Liver (tissue), 10 donors: ENCODE measurements at places on chromosomes 4 and X. TPM values are rescaled to one million over a fixed set of nuclear protein-coding genes. Genes with fewer than 3 reads are reported as not detected.

CBLL2 gene
- total RNA-seq: not detected

ITGB1BP2 gene
- 3.3 TPM for total RNA-seq

CXorf51B gene
- total RNA-seq: not detected

KIAA1210 gene
- not detected for total RNA-seq

ZNF674 gene
- 2.2 TPM for total RNA-seq

TMEM156 gene
- 0.70 TPM for total RNA-seq

BEX5 gene
- 0.09 TPM for total RNA-seq

STK32B gene
- total RNA-seq: 0.28 TPM

LRIT3 gene
- 0.08 TPM for total RNA-seq

S100G gene
- not detected for total RNA-seq

NALF2 gene
- total RNA-seq: 0.08 TPM

OTC gene
- total RNA-seq: 67.9 TPM

PDLIM3 gene
- total RNA-seq: 0.98 TPM

AADAT gene
- 3.8 TPM for total RNA-seq

HNRNPDL gene
- total RNA-seq: 57.9 TPM

UGT2B11 gene
- 0.05 TPM for total RNA-seq

PCSK1N gene
- total RNA-seq: 5.4 TPM

XAGE2 gene
- not detected for total RNA-seq

MUC7 gene
- not detected for total RNA-seq

AREG gene
- not detected for total RNA-seq

C4orf36 gene
- not detected for total RNA-seq

TRPC5OS gene
- not detected for total RNA-seq

SMARCA1 gene
- total RNA-seq: 31.3 TPM

SPANXN3 gene
- total RNA-seq: not detected

CENPVL1 gene
- not detected for total RNA-seq

IL15 gene
- 0.93 TPM for total RNA-seq

PFKFB1 gene
- 2.9 TPM for total RNA-seq

SHROOM2 gene
- total RNA-seq: 5.4 TPM

ARMCX2 gene
- 3.2 TPM for total RNA-seq

CXorf58 gene
- total RNA-seq: 0.05 TPM

SRPK3 gene
- total RNA-seq: 0.05 TPM

GPM6B gene
- total RNA-seq: 0.42 TPM

PPP1R2C gene
- not detected for total RNA-seq

PABPC1L2A gene
- total RNA-seq: not detected

NWD2 gene
- 0.37 TPM for total RNA-seq

APELA gene
- 1.6 TPM for total RNA-seq

USP17L28 gene
- not detected for total RNA-seq

FREM3 gene
- not detected for total RNA-seq

ZNF81 gene
- total RNA-seq: 5.4 TPM

GPR173 gene
- total RNA-seq: 0.25 TPM

SSR4 gene
- total RNA-seq: 150 TPM

NSG1 gene
- under 0.01 TPM for total RNA-seq

SULT1E1 gene
- total RNA-seq: 63.0 TPM

TBX22 gene
- not detected for total RNA-seq

DOK7 gene
- total RNA-seq: 0.84 TPM

CXorf49 gene
- not detected for total RNA-seq

SMIM31 gene
- not detected for total RNA-seq

MAGEB4 gene
- not detected for total RNA-seq

C4orf46 gene
- total RNA-seq: 6.7 TPM

PAGE3 gene
- total RNA-seq: not detected

CXCL8 gene
- 1.5 TPM for total RNA-seq

DDX53 gene
- not detected for total RNA-seq
